ENCODE measurements at places on chromosomes 12 and 14.

DNA sequence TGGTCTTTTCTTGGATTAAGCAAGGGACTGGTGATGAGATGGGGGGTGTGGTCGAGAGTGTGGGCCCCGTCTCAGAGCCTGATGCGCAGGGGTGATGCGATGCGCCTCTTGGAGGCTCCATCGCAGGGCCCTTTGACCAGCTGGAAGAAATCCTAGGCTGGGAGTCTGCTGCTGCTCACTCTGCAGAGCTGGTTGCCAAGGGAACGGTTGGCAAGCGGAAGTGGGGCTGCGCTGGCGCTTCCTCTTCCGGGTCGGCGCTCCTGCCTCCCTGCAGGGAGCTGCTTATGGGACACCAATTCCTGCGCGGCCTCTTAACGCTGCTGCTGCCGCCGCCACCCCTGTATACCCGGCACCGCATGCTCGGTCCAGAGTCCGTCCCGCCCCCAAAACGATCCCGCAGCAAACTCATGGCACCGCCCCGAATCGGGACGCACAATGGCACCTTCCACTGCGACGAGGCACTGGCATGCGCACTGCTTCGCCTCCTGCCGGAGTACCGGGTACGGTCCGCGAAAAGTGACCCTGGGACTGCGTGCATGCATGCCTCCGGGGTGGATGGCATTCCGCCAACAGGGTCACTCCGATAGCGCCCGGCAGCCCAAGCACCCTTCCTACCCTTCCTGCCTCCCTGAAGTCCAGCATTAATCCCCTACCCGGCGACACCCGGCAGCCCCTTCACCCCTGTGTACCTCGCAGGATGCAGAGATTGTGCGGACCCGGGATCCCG, at the start of gene MYG1:
TSS of gene MYG1 (plus strand) at position 242 of the 727 bp plus-strand sequence. CDS start at position 285, 43 bp downstream.
- peak; percentile 81 for DNase-seq

- DNase-seq: no peak
Measured at GRCh38 chr14:79496701-79497100, 714.6 kb downstream of the DIO2 start.

DNA sequence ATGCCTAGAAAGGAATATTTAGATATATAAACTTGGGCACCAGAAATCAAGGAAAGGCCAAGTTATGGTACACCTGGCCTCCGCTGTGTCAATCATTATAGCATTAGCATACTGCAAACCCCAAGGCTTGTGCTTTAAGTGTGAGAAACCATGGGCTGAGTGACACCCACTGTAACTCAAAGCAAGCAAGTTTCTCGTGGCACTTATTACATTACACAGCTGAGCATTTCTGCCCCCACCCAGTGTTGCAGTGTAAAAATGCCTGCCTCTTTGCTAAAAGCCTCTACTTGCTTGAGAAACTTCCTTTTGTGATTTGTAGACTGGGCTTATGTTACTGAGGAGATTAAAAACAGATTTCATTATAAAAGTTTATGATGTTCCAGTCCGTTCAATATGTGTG, 122.0 kb downstream of the TGFB3 start:
- no peak for DNase-seq

GRCh38 chr12:31835276-31835882, 106.6 kb upstream of the AMN1 start:
- no peak for DNase-seq

GRCh38 chr12:122012184-122012583, 9.5 kb upstream of the BCL7A start:
- no peak for DNase-seq

GRCh38 chr12:42482748-42483520, 106.6 kb downstream of the PRICKLE1 start:
- peak; percentile 46 for DNase-seq

All from activated CD8-positive, alpha-beta memory T cell treated with anti-CD3 and anti-CD28 coated beads, Interleukin-2, amount 50 U/mL, for 4 hours (primary cell).